ENCODE measurements at places on chromosomes 4 and X. TPM values are rescaled to one million over a fixed set of nuclear protein-coding genes. Genes with fewer than 3 reads are reported as not detected.

Gene PNMA3
- polyA plus RNA-seq = not detected

Gene CT55
- polyA plus RNA-seq = not detected

Gene YY2
- polyA plus RNA-seq = 0.43 TPM

Gene FABP2
- not detected for polyA plus RNA-seq

Gene HEPH
- not detected for polyA plus RNA-seq

Gene MAGEA12
- polyA plus RNA-seq = not detected

Gene NOP14
- polyA plus RNA-seq = 18.9 TPM

Gene TREX2
- polyA plus RNA-seq = 0.84 TPM

Gene KLHL15
- 1.6 TPM for polyA plus RNA-seq

Gene DRD5
- polyA plus RNA-seq = not detected

Gene GLUD2
- polyA plus RNA-seq = 0.20 TPM

Gene MAGEB6
- not detected for polyA plus RNA-seq

Gene FAM184B
- polyA plus RNA-seq = not detected

Gene CTAG2
- not detected for polyA plus RNA-seq

Gene FRG2
- polyA plus RNA-seq = not detected

Gene USP38
- polyA plus RNA-seq = 19.4 TPM

Gene LRP2BP
- 0.89 TPM for polyA plus RNA-seq

Gene PASD1
- not detected for polyA plus RNA-seq

Gene ARAP2
- polyA plus RNA-seq = 20.8 TPM

Gene LPAR4
- not detected for polyA plus RNA-seq

Gene FDCSP
- polyA plus RNA-seq = not detected

Gene N4BP2
- 6.1 TPM for polyA plus RNA-seq

Gene SAGE1
- polyA plus RNA-seq = not detected

Gene TMPRSS11E
- polyA plus RNA-seq = 0.20 TPM

Gene TMEM154
- 210 TPM for polyA plus RNA-seq

Gene STK26
- polyA plus RNA-seq = 36.2 TPM

Gene DCAF12L2
- polyA plus RNA-seq = not detected

Gene CXCL11
- not detected for polyA plus RNA-seq

Gene CT45A3
- not detected for polyA plus RNA-seq

Gene TSC22D3
- 1,475 TPM for polyA plus RNA-seq

Gene EFHC2
- polyA plus RNA-seq = not detected

Gene ADGRG4
- not detected for polyA plus RNA-seq

Gene HMX1
- not detected for polyA plus RNA-seq

Gene MYOZ2
- polyA plus RNA-seq = not detected

Gene RPA4
- polyA plus RNA-seq = 0.33 TPM

Gene NIPAL1
- polyA plus RNA-seq = not detected

Gene EMCN
- not detected for polyA plus RNA-seq

Gene OCIAD2
- polyA plus RNA-seq = 142 TPM

Gene TEX13C
- not detected for polyA plus RNA-seq

Gene GLRA2
- polyA plus RNA-seq = not detected

Gene F11
- not detected for polyA plus RNA-seq

Gene BEX1
- polyA plus RNA-seq = not detected

Gene DGAT2L6
- polyA plus RNA-seq = not detected

Gene LRAT
- not detected for polyA plus RNA-seq

Gene FAM236C
- not detected for polyA plus RNA-seq

Gene CT47B1
- not detected for polyA plus RNA-seq

Gene STK32B
- not detected for polyA plus RNA-seq
